ENCODE measurements at places on chromosomes 4 and X.

DNA sequence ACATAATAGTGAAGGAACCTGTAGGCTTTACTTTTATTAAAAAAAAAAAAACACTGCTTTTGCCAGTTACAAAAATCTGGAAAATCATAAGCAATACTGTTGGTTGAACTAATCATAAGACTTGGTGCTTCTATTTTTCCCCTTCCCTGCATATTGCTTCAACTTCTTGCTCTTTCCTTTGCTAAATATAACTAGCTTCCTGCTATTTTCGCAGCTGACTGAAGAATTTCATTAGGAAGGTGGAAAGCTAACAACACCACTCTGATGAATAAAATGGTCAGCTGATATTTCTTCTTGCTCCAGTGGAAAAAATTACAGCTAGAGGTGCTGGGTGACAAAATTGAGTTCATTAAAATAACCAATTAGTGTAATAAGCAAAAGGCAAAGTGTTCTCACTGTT is 39.3 kb downstream of the MEPE start:
- DNase-seq: no peak

DNA sequence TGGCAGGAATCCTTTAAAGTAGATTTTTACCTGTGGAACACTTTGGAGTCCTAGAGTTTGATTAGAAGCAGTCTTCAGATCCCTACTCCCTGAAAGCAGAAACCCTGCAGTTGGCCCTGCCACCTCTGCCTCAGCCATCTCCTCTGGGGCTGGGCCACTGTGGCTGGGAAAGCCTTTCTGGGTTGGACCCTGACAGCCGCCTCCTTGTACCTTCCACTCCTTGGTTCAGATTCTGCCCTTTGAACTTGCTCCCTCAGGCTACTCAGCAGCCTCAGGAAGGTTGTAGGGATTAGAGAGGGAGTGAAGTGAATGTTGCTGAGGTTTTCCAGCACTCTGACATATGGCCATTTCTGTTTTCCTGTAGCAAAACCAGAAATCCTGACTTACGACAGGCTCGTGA is 65.5 kb downstream of the KIT start:
- no peak for DNase-seq

DNA sequence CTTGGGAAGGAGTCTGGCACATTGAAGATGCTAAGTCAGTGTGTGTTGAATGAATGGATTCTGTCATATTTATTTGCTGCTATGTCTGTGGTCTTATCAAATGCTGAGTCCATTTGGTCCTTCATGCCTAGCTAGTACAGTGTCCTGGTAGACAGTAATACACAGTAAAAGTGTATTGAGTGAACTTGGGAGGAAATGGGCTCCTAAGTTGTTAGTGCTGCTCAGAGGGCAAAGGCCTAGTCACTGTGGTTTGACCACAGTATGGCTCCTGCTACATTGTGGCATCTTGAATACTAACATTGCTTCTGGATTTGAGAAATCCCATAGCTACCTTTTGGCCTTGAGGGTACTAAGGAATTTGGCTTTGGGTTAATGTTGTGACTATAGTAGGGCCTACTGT is 33.9 kb downstream of the MTM1 start:
- no peak for DNase-seq

- no peak for DNase-seq
Measured at GRCh38 chr4:109601336-109601735, 41.3 kb downstream of the MCUB start.

DNA sequence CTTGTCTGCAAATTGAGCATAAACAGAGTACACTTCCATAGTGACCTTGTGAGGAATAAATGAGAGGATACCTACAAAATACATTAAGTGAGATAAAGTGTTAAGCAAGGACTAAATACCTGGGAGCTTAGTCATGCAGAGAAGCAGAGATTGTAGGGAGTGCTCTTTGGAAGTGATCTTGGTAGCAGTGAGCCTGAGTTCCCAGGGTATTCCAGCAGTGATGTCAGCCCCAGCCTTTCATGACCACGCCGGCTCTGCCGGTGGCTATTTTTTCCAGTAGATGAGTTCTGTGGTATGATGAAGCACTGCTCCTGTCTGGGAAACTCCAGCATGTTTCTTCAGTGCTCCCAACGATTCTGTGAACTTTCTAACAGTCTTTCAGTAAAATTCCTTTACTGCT is 391.5 kb upstream of the IGFBP7 start:
- no peak for DNase-seq

- DNase-seq: peak; percentile 15
Measured at GRCh38 chrX:140918398-140919038, 83.9 kb upstream of the SPANXB1 start.

- no peak for DNase-seq
Measured at GRCh38 chrX:15971696-15972095, 117.1 kb upstream of the AP1S2 start.

DNA sequence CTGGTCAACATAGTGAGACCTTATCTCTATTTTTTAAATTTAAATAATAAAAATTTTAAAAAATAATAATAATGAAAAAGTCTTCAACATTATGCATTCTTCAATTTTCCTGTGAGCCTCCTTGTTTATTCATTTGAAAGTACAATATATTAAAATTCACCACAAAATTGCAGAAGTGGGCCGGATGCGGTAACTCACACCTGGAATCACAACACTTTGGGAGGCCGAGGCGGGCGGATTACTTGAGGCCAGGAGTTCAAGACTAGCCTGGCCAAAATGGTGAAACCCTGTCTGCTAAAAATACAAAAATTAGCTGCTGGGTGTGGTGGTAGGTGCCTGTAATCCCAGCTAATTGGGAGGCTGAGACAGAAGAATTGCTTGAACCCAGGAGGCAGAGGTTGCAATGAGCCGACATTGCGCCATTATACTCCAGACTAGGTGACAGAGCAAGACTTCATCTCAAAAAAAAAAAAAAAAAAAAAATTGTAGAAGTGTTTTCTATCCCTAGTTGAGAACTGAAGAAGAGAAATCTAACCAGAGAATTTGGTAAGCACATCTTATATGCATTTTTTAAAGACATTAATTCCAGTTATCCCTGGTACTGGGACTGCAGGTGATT is 56.9 kb downstream of the RBM47 start:
- no peak for DNase-seq

GRCh38 chr4:178258603-178259002 is 816.4 kb upstream of the AGA start:
- no peak for DNase-seq

GRCh38 chr4:58359590-58359989 is 1249.4 kb upstream of the IGFBP7 start:
- no peak for DNase-seq

- DNase-seq: no peak
Measured at GRCh38 chr4:148852092-148852699, 410.0 kb upstream of the NR3C2 start.

- no peak for DNase-seq
Measured at GRCh38 chr4:173782660-173783059, 252.6 kb upstream of the HAND2 start.

GRCh38 chr4:115119804-115120352 is 6.5 kb upstream of the NDST4 start:
- no peak for DNase-seq

GRCh38 chr4:149951152-149951900 is 126.9 kb upstream of the DCLK2 start:
- no peak for DNase-seq

- no peak for DNase-seq
Measured at GRCh38 chr4:118877797-118878196, 10.9 kb upstream of the SYNPO2 start.

- DNase-seq: no peak
Measured at GRCh38 chr4:159366966-159367780, 264.3 kb downstream of the RAPGEF2 start.

- DNase-seq: no peak
Measured at GRCh38 chr4:27081675-27082586, 221.3 kb downstream of the STIM2 start.

DNA sequence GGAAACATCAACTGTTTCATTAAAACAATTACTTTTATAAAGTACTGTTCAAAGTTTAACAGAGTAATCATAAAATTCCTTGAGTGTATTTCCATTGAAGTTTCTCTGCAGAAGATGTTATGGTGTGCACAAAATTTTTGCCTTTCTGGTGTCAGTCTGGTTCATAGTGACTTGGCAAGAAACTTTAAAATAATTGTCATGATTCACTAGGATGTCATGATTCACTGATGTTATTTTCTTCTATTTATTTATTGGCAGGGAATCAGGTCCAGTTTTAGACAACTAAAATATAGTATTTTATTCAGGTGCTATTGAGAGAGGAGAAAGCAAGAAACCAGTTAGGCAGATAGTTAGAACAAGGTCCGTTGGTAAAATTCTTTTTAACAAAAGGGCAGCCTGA is 3.8 kb downstream of the UGT2A1 start:
- DNase-seq: no peak

All from T-helper 1 cell (primary cell).